Smooth muscle cell of the brain vasculature (primary cell): ENCODE measurements at places on chromosomes 13 and 19.

DNA sequence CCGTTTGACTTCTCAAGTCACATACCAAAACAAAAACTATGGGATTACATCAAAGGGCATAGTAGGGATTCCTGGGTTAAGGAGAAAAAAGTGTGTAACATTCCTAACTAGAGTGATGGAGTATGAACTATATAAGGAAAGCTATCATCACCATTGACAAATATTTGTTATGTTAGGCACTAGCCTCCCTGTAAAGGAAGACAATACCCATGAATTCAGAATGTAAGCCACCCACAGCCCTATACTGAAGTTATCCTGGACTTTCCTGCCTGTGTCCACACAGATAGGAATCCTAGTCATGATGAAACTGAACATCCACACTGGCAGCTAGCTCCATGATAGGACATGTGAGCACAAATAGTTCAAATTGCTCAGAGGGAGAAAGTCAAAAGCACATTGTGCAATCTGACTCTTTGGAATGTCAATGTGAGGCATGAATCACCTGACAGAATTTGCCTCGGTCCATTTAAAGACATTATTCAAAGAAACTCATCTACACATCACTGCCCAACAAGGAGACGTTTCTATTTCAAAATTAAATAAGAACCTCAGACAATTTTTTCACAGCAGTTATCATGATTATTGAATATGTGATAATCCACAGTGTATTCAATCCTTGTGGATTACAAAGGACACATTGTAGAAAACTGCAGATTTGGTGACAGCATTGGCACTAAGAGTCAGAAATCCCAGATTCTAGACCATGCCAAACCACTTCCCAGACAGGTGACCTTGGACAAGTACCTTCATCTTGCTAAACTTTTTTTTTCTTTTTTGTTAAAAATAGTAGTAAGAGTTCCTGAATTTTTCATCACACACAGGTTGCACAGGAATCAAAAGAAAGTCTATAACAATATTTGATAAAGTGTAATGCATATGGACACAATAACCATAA lies 529.3 kb downstream of the IRS2 start:
- no peak for DNase-seq

GRCh38 chr13:46598140-46598819 lies 45.3 kb downstream of the LRCH1 start:
- no peak for DNase-seq

DNA sequence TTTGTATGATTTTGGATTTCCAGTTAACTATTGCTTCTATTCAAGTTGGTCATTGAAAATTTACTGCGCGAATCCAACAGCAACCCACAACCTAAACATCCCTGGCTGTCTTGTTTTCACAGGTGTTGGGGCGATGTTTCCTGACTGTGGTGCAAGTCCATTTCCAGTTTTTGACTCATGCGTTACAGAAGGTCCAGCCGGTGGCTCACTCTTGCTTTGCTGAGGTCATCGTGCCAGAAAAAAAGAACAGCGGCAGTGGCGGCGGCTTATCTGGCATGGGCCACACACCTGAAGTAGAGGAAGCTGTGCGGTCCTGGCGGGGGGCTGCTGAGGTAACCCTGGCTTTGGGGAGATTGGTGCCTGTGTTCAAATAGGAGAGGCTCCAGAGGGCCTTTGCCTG lies 45.2 kb upstream of the GPI start:
- DNase-seq = no peak

DNA sequence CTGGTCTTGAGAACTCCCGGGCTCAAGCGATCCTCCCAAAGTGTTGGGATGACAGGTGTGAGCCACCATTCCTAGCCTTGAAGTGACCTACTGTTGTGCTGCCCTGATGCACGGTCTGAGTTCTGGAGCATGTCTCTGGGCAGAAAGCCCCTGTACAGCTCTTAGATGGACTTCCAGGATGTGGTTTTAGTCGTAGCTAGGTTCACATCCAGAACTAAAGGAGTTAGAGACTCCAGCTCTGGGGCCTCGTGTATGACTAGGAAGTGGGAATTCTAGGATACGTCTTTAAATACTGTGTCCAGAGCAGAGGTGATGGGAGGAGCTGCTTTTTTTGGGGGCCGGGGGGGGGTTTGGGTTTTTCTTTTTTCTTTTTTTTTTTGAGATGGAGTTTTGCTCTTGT lies 12.2 kb downstream of the UPF1 start:
- no peak for DNase-seq

GRCh38 chr19:9644472-9644871 lies 23.4 kb upstream of the ZNF561 start:
- DNase-seq = no peak

DNA sequence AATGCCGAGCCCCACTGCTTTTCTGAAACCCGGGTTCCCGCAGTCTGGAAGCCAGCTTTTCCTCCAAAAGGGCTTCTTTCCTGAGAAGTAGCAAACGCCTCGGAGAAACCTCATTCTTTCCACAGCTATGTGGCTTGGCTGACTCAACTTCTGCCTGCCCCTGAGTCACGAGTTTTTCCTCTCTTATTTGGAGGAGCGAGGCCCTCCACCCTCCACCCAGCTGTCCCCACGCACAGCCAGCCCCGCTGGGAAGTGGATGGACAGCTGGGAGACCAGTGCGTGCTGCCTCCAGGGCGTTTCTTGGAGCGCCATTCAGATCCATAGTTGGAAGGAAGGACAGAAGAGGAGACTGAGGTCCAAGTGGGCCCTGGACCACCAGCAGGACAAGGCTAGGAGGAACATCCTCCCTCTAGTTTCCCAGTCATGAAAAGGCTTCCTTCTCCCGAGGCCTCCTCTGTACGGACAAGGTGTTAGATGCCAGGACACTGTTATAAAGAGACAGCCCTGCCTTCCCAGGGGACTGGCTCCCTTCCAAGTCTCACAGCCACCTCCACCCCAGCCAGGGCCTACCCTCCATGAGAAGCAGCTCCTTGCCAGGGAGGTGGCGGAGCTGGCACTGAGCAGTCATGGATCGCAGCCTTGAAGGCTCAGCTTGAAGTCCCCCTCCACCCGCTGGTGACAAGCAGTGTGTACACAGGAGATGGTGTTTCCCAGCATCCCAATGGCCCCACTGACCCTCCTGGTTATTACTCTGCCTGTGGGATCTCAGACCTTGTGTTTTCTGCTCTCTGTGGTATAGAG lies 2.5 kb upstream of the PLEKHF1 start:
- DNase-seq = no peak

DNA sequence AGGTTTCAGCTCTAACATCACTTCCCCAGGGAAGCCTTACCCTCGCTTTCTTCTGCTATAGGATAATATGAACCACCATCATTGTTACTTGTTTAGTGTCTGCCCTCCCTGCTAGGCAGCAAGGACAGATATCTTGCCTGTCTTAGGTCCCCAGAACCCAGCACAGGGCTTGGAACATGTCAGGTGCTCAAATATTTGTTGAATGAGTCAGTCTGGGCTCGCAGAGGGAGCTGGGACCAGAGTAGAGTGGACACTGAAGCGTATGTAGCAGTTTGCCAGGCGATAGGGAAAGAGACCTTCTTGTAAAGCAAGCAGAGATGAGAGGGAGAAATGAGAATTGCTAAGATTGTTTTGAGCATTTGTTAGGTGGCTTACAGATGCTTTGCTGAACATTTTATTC lies 11.7 kb downstream of the BCKDHA start:
- no peak for DNase-seq

- no peak for DNase-seq
Observed at GRCh38 chr19:7699417-7700401, 2.2 kb downstream of the FCER2 start.

- DNase-seq = no peak
Observed at GRCh38 chr13:71079638-71080037, 787.4 kb downstream of the DACH1 start.

GRCh38 chr13:80473695-80474094 lies 132.8 kb upstream of the SPRY2 start:
- peak; percentile 51 for DNase-seq

- DNase-seq = no peak
Observed at GRCh38 chr19:47865166-47865565, 6.1 kb downstream of the TPRX2 start.

- DNase-seq = no peak
Observed at GRCh38 chr19:15107061-15108010, at the start of gene SYDE1. SYDE1 (plus strand) TSS chr19:15107401; CDS start chr19:15107434, 33 bp downstream.

DNA sequence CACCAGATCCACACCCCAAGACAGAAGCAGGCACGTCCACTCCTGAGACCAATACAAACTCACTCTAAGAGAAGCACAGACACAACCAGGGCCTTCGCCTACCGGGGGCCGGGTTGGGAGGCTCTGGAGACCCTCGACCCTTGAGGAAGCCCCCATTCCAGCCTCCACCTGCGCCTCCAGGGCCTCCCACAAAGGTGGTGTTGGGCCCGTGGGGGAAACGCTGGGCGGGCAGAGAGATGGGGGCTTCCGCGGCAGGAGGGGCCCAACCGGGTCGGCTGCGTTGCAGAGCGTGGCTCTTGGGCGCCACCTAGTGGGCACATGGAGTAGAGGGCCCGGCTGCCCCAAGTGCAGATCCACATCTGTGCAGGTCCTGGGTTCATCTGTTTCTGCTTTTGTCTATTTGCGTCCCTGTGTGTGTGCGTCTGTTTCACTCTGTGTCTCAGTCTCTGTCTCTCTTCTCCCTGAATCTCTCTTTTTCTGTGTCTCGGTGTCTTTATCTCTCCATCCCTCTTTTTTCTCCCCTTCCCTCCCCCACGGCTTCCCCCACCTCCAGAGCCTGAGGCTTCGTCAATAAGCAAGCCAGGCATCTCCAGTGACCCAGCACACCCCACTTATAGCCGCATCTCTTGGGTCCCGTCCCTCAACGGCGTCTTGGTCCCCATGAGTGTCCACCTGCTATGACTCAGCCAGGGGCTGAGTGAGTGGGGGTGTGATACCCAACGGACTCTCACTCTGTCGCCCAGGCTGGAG lies 10.5 kb upstream of the TINCR start:
- no peak for DNase-seq

DNA sequence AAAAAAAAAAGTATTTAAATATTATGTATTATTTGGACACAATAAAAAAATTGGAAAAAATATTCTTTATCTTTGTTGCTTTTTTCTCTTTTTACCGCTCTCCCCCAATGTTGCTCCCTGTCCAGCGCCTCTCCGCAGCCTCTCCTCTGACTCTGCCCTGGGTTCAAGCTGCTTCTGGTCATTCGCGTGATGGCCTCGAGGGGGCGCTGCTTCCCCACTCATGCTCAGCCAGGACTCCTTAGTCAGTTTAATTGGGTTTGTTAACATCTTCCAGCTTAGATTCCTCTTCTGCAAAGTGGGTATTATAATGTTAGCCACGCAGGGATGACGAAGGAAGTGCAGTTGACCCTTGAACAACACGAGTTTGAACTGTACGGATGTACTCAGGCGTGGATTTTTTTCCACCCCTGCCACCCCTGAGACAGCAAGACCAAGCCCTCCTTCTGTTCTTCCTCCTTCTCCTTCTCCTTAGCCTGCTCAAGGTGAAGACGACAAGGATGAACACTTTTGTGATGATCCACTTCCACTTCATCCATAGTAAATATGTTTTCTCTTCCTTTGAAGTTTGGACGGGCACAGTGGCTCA lies 4.9 kb upstream of the NWD1 start:
- no peak for DNase-seq

GRCh38 chr13:99464441-99464949 lies 36.8 kb upstream of the TM9SF2 start:
- peak; percentile 23 for DNase-seq

DNA sequence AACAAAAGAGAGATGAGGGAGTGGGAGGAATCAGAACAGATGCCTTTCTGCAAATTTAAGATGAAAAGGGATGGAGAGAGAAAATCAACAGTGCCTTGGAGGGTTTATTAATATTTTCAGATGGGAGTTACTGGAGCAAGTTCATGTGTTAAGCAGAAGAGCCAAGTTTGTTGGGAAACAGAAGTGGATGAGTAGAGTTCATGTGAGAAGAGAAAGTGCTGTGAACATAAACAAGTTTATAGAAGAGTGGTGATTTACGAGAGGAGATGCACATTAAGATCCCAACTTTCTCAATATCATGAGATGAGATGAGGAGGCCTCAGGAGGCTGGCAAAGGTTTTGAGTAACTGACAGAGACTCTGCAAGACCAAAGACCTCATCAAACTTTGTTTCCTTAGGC lies 274.1 kb upstream of the HTR2A start:
- no peak for DNase-seq

DNA sequence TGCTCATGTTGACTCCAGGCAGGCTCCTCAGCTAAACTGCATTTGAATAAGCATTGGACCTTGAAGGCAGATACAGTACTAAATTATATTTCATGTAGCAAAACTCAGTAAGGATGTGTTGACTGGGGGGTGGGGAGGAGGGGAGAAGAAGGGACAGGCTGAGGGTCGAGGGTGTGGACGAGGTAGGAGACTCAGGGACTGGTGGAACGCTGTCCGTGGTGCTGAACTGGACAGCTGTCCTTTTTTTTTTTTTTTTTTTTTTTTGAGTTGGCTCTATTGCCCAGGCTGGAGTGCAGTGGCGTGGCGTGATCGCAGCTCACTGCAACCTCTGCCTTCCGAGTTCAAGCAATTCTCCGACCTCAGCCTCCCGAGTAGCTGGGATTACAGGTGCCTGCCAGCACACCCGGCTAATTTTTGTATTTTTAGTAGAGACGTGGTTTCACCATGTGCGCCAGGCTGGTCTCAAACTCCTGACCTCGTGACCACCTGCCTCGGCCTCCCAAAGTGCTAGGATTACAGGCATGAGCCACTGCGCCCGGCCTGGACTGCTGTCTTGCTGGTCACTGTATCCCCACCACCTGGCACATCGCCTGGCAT lies 33.2 kb upstream of the CASP14 start:
- no peak for DNase-seq

- no peak for DNase-seq
Observed at GRCh38 chr13:98556968-98557631, 19.8 kb downstream of the STK24 start.

GRCh38 chr13:40318366-40318765 lies 348.1 kb downstream of the FOXO1 start:
- no peak for DNase-seq

GRCh38 chr19:16851031-16851712 lies 22.0 kb downstream of the SIN3B start:
- DNase-seq = no peak

DNA sequence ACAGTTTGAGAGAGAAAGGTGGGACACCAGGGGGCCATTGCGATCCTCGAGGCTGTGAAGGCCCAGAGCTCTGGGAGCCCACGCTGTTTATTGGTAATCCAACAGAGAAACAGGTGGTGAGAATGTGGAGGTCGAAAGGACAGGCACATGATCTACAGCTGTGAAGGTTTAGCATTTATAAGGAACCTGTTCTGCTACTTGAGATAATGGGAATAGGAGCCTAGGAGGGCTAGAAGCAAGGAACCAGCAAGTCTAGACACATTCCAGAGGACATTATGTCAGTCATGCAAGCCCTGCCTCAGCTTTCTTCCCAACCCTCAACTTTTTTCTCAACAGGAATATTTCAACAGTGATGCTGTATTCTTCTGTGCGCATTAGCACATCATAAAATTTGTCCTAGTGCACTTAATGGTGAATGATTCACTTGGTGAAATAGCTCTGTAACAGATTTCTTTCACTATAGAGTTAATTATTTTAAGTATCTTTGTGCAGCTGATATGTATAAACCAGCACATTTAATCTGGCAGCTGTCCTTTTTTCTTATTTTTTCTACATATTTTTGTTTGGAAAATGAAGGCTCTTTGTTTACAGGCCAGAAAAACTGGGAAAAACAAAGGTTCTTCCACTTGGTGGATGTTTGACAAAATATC lies 25.4 kb downstream of the ZNF90 start:
- no peak for DNase-seq

GRCh38 chr13:65971541-65971940 lies 1258.6 kb downstream of the PCDH9 start:
- DNase-seq = no peak

- peak; percentile 33 for DNase-seq
Observed at GRCh38 chr19:55209693-55210472, 582 bp upstream of the PTPRH start.
